8988T (cell line): ENCODE measurements at places on chromosomes 3 and 15.

GRCh38 chr3:133487920-133488540 is 85.5 kb upstream of the CDV3 start:
- no peak for DNase-seq

DNA sequence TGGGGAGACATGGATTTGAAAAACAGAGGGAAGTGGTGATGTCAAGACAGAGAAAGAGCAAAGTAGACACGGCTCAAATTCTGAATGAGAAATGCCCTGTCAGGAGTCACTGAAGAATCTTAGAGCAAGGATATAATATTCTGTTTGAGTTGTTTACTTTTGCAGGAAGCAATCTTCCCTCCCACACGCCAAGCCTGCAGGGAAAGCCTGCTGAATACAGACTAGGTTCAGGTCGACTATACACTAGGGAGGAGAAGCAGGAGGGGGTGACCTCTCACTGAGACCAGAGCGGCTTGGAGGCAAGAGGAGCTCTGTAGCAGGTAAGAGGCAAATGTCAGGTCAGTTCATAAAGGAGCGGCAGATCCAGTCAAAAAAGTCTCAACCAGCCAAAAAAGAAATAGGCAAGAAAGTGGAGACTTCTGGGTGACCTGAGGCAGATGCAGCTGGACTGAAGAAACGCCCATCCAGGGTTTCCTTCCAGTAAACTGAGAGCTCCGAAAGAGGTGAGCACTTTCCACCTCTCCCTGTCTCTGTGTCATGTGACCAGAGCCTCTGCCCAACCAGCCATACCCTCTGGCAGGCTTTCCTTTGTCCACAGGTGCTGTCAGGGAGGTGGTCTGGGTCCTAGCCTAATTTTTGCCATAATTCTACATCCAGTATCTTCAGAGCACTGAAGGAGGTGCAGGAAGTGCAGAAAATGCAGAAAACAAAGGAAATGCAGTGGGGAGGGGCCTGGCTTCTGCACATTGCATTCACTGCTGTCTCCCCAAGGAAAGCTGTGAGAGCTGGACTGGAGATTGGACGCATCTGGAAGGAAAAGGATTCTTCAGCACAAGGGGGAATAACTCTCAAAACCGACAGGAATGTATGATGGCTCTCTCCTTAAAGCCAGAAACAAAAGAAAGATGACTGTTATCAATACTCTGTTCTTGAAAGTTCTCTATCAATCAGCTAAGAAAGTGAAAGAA is 37.8 kb upstream of the CTXND1 start:
- DNase-seq = no peak

DNA sequence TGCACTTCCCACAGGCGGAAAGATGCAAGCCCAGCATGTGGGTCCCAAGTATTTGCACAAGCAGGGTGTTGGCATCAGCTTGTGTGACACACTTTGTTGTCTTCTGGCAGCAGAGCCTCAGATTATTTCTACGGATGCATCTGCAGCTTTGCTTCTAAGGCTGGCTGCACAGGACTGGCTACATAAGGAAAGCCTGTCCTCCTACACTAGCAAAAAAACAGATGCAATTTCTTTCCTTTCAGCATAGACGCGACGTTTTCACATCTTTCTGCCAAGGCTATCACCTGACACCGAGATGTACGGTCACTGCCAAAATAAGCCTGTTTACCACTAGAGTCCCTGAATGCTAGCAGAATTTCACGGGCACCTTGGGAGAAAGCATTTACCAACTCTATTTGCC is 13.5 kb downstream of the MRPS11 start:
- no peak for DNase-seq

DNA sequence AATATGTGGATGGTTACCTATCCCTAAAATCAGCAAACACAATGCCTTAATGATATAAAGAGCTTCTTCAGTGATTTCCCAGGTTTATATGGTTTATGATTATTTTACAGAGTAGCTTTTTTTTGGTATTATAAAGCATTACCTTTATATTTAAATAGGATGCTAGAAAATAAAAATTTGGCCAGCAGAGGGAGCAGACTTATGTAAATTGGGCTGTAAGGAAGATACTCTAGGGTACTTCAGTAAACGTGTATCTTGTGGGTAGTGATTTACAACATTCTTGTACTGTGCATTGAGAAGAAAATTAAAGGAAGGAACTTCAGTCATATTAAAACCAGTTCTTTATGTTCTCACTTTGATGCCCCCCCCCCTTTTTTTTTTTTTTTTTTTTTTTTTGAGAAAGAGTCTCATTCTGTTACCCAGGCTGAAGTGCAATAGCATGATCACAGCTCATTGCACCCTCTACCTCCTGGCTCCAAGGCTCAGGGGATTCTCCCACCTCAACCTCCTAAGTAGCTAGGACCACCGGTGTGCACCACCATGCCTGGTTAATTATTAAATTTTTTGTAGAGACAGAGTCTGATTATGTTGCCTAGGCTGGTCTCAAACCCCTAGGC is 167.9 kb downstream of the BBX start:
- no peak for DNase-seq

- no peak for DNase-seq
These were observed 2.3 kb downstream of the EOGT start for GRCh38 chr3:69011096-69011730.

DNA sequence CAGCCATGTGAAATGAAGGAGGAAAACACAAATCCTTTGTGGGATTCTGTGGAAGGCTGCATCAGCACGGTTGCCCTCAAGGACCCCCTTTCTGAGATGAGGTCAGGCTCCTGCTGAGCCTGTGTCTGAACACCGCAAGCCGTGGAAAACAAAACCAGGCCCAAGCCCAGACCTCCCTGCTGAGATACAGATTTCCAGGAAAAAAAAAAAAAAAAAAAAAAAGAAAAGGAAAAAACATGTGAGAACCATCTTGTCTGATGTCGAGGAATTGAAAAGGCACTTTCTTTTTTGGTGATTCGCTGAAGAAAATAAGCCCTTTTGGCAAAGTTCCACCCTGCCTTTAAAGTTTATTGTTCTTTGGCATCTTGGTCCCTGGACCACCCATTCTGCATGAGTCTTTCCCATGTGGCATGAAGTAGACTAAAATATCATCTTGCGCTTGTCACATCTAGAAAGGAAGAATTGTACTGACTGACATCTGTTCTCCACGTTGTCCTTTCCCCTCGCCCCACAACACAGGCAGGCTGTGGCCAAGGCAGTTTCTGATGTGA is 117.6 kb downstream of the CHST2 start:
- no peak for DNase-seq

DNA sequence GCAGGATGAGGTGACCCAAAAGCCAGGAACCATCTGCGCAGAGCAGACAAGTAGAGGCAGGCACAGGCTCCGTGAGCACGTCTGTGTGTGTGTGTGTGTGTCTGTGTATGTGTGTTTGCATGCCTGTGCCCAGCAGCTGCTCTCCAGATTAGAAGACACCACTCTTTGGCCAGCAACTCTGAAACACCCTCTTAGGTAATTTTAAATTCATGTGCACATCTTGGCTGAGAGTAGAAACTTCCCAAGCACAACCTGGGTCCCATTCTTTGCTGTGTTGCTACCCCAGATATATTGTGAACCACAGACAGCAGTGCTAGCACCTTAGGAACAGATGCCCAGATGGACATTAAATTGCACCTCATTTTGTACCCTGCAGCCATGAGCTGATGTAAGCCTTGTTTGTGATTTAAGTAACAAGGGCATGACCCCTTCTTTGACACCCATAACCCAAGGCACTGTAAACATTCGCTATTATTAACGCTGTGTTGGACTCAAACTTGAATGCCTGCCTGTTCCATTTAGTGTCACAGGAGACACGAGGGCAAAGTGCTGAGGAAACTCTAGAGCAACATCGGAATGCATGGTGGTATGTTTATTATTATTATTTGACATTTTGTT is at the start of gene FILIP1L:
Gene FILIP1L (minus strand): TSS at position 89 of the 618 bp plus-strand sequence.
- no peak for DNase-seq

- DNase-seq = no peak
These were observed 16.1 kb upstream of the RARRES1 start for GRCh38 chr3:158748237-158748828.

- no peak for DNase-seq
These were observed 293.8 kb downstream of the PTPRG start for GRCh38 chr3:61855211-61855610.

- no peak for DNase-seq
These were observed 17.0 kb upstream of the LMCD1 start for GRCh38 chr3:8484409-8485140.

DNA sequence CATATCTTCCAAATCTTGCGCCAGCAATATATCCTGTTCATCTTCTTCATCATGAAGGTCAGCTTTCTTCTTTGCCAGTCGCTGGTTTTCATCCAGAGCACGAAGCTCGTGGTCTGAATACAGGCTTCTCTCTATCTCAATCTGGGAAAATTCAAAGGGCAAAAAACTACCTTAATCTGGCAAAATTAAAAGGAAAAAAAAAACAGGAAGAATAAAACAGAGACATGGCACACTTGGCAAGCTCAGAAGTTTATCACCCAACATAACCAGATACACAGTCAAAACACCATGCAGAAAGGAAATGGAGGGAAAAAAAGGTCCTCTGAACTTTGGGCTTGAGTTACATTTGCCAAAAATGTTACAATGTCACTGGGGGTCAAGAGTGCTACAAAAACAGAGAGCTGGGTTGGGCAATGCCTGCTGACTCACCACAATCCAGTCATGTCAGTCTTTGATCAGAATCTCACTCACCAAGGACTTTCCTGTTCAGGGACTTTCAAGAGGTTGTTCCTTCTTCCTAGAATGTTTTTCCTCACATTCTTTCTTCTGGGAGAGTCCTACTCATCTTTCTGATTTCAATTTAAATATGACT is 1.5 kb downstream of the MRPL46 start:
- no peak for DNase-seq
